ENCODE measurements at places on chromosomes 16 and 17.

DNA sequence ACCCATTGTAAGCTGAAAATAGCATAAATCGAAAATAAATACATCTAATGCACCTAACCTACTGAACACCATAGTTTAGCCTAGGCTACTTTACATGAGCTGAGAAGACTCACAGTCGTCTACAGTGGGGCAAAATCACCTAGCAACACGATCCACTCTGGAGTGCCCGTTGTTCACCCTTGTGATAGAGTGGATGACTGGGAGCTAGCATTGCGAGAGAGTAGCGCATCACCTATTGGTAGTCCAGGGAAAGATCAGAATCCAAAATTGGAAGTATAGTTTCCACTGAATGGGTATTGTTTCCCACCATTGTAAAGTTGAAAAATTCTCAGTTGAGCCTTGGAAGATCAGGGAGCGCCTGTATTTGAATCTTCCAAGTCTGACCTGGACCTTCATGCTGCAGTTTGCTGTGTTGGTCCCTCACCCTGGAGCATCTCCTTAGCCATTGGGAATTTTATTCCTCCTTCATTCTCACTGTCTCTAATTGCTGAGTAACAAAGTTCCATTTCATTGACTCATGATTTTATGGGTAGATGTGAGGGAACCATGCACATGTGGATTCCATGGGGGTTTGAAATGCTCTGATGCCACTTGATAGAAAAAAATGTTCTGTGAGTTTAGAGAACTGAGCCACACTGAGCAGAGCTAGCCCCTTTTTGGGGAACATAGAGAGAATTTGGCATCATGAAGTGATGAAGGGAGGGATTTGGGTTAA lies 19.6 kb downstream of the AKAP1 start:
- no peak for DNase-seq

DNA sequence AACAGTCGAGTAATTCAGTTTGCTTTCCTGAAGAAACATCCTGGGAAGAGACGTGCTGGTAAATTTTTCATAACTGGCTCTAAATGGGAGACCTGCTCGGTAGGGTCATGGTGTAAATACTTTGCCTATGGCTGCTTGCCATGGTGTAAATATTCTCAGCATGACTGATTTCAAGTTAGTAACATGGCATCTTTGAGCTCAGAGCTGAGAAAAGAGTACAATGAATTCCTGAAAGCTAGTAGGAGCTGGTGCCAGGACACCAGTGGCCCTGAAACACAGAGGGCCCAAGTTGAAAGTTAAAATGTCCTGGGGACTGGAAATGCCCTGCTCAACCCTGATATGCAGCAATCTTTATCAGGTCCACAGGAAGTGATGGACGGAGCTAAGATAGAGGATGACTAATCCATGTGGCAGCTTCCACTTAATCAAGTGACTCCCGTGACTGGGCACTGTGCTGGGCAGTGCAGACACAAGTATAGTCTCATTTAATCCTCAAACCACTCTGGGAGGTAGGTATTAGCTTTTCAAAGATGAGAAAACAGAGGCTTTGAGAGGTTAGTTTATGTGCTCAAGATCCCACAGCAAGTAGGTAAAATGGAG lies 130.1 kb upstream of the ADAMTS18 start:
- no peak for DNase-seq

DNA sequence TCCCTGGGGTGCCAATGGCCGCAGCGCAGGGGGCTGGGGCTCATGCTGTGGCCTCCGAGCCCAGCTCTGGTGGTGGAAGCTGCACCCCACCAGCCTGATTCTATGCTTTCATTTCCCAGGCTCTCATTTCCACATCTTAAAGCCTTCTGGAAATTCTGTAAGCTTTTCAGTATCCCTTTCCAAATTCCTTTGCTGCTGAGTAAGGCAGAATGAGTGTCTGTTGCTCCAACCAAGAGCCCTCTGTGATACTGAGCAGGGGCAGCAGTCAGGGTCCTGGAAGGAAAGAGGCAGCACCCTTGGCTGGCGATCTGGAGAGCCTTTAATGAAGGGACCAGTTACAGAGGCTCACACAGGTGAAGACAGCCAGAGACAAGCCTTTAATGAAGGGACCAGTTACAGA lies 79.5 kb upstream of the FOXF1 start:
- no peak for DNase-seq

DNA sequence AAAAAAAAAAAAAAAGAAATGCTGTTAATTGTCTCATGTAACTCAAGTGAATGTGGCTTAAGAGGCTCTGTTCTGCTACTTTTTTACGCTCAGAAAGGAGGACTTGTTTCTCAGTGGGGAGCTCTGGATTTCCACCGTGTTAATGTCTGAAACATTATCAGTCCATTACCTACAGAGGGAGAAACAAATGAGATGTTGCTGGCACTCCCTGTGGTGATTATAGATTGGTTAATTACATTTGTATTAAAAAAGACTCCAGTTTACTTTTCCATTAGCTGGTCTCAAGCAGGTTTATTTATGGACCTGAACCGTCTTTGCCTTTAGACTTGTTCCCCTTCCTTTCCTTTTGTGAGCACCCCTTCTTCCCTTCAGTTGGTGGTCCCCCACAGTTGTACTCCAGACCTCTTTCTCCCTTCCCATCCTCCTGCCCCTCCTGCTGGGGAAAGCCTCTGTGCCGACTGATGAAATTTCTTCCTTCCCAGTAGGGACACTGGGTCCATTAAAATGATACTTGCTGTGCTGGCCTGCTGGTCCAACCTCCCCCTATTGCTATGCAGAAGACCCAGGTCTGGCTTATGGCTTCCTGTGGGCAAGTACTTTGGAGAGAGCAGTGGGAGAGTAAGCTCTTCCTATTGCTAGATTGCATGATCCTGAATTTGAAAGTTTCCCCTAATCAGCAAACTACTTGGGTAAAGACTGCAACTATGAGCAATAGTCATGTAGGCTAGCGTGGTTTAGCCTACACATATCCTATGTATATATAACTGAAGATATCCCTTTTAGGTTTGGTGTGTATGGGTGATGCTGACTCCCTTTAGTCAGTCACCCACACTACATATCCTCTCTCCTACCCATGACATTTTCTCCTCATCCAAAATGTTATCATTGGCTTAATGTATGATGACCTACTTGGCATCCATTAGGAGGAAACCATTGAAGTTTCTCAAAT lies 8.1 kb downstream of the CDC6 start:
- no peak for DNase-seq

GRCh38 chr17:82269882-82270500 lies 3.5 kb downstream of the CSNK1D start:
- DNase-seq: no peak

DNA sequence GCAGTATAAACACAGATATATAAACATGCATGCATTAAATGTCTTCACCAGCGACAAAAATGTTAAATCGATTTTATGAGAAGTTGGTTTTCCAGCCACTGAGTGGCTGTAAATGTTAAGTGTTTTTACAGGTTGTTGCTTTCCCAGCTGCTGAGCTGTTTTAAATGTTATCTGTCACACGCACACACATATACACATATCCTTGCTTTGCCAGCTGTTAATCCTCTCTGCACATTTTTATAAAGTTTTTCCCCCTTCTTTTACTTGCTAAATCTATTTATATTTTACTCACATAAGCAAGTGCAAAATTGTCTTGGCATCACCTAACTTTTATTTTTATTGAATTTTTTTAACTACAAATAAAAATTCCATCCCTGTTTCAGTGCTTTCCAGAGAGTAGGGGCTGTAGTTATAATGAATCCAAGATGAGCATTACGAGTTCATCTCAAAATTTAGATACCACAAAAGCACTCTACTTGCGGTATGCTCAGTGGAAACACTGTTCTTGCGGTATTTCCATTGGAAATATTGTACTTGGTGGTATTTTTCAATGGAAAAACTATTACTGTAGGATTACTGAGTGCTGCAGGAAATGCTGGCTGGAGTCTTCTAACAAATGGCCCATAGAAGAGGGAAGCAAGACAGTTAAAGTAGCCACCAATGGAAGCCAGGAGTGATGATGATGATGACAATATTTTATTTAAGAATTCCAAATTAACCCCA lies 124.9 kb upstream of the KCNJ16 start:
- no peak for DNase-seq

GRCh38 chr16:15427648-15428239 lies 6.6 kb upstream of the BMERB1 start:
- peak; percentile 35 for DNase-seq

- no peak for DNase-seq
Observed at GRCh38 chr17:16081507-16082087, 82.0 kb downstream of the TTC19 start.
